ENCODE measurements at places on chromosomes 7 and 10. TPM values are rescaled to one million over a fixed set of nuclear protein-coding genes. Genes with fewer than 3 reads are reported as not detected.

The GPR85 gene
- total RNA-seq = 1.1 TPM

The OR2A1 gene
- total RNA-seq = not detected

The THNSL1 gene
- 2.8 TPM for total RNA-seq

The EN2 gene
- not detected for total RNA-seq

The ZNF679 gene
- total RNA-seq = not detected

The NEBL gene
- 17.1 TPM for total RNA-seq

The PNLIP gene
- total RNA-seq = not detected

The STEAP2 gene
- total RNA-seq = 9.1 TPM

The PNLIPRP3 gene
- total RNA-seq = 13.5 TPM

The FAM237B gene
- not detected for total RNA-seq

The NHLRC2 gene
- 36.3 TPM for total RNA-seq

The CALHM3 gene
- not detected for total RNA-seq

The KLF14 gene
- total RNA-seq = not detected

The UPK3BL1 gene
- 2,271 TPM for total RNA-seq
